ENCODE measurements at places on chromosomes 5 and 9.

- no peak for DNase-seq
Observed at GRCh38 chr5:140881889-140882590, at the start of gene PCDHA13. PCDHA13 (plus strand) TSS chr5:140882124; CDS start chr5:140882269, 145 bp downstream.

DNA sequence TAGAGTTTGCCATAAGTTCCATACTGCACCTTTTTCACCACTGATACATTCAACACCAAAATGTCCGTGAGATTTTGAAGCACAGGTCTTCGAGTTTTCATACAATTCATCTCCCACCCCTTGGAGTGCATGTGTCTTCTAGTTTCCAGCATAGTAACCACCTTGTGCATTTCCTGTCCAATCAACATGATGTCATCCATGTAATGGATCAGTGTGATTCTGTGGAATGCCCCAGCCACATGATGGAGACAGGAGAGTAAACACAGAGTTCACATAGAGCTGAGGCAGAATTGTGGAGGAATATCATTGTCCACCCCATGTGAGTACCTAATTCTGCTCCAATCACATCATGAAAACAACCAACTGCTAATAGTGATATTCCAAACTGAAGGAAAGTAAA is 441.5 kb upstream of the CDH6 start:
- no peak for DNase-seq

GRCh38 chr9:109483744-109484429 is 14.2 kb downstream of the PTPN3 start:
- DNase-seq = no peak

DNA sequence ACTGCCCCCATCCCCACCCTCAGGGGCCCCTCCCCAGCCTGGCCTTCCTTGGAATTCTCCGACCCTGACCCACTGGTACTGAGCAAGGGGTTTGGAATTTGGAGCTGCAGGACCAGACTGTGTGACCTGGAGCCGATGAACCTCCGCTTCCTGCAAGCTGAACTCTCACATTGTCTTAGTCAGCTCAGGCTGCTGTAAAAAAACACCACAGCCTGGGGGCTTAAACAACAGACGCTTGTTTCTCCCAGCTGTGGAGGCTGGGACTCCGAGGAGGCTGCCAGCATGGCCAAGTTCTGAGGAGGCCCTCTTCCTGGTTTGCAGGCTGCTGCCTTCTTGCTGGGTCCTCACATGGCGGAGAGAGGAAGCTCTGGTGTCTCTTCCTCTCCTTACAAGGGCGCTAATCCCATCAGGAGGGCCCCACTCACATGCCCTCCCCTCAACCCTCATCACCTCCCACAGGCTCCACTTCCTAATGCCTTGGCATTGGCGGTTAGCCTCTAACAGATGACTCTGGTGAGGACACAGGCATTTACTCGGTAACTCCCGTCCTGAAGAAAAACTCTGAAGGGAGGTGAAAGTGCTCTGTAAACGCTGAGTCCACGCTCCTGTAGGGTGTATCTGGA is 42.4 kb downstream of the C5orf15 start:
- no peak for DNase-seq

GRCh38 chr9:34976441-34976840 is 13.1 kb upstream of the DNAJB5 start:
- DNase-seq = no peak

DNA sequence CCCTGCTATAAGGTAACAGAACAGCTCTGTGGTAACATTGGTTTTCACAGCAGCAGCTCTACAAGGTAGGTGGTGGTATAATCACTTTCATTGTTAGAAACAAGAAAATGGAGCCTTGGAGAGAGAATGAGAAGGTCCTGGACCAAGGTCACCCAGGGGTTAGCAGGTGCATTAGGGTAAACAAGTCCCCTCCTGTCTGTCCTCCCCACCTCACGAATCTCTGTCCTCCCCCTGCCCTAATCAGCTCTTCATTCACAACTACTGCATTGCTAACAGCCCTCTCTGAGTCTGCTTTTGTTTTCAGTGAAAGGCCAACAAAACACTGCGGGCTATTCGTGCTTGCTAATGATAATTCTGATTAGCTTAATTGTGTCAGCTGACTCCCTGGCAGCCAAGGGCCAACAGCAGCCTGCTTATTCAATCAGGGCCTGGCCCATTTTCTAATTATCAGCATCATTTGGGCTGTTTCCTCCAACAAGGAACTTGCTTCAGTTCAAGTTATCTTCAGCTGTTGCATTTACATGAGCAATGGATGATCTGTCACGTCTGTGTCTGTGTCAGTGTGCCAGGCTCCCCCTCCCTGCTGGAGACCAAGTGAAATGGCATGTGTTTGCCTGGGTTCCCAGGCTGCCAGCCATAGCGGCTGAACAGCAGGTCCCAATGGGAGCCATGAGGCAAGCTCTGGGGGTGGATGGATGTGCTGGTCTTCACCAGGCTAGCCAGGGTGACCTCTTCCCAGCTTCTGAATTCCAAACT is 56.7 kb upstream of the EQTN start:
- no peak for DNase-seq

DNA sequence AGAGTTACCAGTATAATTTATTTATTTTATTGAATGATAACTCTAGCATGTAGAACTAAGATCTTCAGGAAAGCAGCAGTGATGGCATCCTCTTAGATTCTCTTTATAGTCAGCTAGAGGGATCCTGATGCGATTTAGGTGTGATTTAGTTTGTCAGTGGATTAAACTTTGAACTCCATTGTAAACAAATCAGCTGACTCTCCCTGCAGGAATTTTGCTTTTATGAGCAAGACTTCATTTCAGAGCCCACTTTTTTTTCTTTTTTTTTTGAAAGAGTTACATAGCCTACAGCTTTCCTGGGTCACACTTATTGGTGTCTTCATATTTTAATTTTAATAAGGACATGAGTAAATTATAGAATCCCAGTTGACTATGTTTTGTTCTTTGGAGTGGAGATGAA is 93.8 kb upstream of the SEMA6A start:
- no peak for DNase-seq

DNA sequence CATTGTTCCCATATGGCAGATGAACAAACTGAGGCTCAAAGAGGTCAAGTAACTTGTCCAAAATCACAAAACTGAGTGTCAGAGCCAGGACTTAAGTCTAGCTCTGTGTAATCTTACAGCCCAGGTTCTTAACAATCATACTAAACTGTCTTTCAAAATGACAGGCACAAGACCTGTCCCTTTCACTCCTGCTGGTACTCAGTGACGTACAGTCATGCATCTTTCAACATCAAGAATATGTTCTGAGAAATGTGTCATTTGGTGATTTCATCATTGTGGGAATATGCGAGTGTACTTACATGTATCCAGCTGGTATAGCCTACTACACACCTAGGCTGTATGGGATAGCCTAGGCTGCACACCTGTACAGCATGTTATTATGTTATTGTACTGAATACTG is 646.8 kb upstream of the WWC1 start:
- DNase-seq = no peak

GRCh38 chr5:7868427-7868772 is 431 bp downstream of the FASTKD3 start:
- DNase-seq = no peak

- DNase-seq = no peak
Observed at GRCh38 chr5:56914678-56915077, 5.3 kb downstream of the SETD9 start.

Measured in HuH-7.5 (cell line).